ELR (cell line): ENCODE measurements at places on chromosomes 6 and 20.

- DNase-seq: no peak
Measured at GRCh38 chr6:53104916-53105315, 39.7 kb downstream of the FBXO9 start.

DNA sequence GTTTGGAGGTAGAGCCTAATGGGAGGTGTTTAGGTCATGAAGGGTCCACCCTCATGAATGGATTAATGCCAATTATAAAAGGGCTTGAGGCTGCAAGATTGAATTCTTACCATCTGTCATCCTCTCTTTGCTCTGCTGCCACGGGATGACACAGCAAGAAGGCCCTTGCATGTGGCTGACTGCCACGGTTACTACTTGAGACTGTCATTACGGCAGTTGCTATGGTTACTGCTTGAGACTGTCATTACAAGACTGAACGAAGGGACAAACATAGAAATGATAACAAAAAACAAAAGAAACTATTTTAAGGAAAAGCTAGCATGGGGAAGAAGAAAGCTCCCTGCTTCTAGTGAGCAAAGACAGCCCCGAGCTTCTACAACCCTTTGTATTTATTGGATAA lies 715.0 kb downstream of the TFAP2A start:
- no peak for DNase-seq

DNA sequence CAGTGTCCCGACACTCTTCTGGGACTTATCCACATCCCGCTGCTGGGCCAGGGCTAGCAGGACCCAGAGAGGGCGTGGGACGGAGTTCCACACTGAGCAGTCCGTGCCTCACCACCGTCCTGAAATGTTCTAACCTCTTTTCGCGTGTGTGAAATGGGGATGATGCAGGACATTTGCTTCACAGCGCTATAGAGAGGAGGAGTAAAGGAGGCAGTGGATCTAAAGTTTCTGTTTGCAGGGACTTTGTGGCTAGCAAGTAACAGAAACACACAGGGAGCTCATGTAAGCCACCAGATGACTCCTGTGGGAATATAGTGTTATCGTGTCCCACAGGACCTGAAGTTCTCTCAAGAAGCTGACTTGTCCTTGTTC lies 634 bp downstream of the ITPA start:
- peak; percentile 25 for DNase-seq

- no peak for DNase-seq
Measured at GRCh38 chr6:4872841-4873240, 96.6 kb downstream of the CDYL start.

- DNase-seq: no peak
Measured at GRCh38 chr20:1335961-1336698, 7.2 kb upstream of the SDCBP2 start.

DNA sequence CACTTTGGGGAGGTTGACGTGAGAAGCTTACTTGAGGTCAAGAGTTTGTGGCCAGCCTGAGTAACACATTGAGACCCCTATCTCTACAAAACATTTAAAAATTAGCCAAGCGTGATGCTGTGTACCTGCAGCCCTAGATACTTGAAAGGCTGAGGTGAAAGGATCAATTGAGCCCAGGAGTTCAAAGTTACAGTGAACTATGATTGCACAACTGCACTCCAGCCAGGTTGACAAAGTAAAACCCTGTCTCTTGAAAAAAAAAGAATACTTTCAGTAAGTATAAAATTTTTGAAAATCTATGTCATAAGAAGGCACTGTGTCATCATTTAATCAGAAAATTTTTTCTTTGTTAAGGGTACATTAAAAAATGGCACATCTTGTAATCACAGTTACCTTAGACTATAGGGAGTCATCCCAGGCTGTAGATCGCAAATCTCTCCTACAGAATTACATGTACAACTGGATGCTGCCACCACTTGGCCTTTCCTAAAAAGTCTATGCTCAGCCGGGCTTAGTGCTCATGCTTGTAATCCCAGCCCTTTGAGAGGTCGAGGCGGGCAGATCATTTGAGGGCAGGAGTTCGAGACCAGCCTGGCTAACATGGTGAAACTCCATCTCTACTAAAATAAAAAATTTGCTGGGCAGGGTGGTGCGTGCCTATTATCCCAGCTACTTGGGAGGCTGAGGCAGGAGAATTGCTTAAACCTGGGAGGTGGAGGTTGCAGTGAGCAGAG lies 17.0 kb upstream of the MRS2 start:
- DNase-seq: no peak

DNA sequence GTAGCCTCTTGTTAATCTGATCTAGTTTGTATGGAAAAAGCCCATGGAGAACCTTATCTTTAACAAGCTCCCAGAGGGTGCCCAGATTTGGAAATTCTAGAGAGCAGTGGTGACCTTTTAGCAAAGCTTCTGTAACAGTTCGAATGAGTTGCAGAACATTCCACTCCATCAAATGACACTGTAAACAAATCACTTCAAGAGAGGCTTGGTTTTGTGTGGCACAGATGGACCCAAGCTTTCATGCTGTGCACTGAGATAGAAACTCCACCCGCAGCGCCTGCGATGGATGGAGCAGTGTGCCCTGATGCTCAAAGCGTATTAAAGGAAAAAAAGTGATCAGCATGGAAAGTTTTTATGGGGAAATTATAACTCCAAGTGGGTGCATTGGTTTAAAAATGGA lies 55.1 kb upstream of the ISM1 start:
- no peak for DNase-seq

GRCh38 chr6:100924534-100925227 lies 43.6 kb upstream of the ASCC3 start:
- DNase-seq: no peak

DNA sequence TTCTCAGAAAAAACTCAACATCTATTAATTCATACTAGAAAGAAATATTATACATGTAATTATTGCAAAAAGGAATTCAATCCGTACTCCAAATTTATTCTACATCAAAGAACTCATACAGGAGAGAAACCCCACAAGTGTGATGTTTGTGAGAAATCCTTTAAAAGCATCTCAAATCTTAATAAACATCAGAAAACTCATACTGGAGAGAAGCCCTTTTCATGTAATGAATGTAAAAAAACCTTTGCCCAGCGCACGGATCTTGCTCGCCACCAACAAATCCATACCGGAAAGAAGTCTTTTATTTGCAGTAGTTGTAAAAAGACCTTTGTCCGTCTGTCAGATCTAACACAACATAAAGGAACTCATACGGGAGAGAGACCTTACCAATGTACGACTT lies 22.0 kb downstream of the ZNF334 start:
- DNase-seq: no peak

- DNase-seq: no peak
Measured at GRCh38 chr6:110185879-110186278, 5.7 kb downstream of the CDC40 start.

DNA sequence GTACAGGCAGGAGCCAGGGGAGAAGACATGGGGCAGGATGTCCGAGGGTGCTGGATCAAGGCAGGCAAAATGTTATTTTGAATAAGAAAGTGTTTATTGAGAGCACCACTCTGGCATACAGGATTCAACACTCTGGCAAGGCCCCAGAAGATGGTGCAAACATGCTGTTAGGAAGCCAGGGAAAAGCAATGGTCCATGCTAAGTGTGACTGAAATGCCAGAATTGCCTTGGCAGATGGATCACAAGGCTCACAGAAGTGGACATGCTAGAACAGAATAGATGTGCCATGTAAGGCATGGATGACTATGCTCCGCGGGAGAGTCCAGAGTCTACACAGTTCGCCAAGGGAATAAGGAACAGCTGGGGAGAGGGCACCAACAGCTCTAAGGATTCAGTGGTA lies 54.6 kb downstream of the QRSL1 start:
- DNase-seq: no peak

- DNase-seq: no peak
Measured at GRCh38 chr6:113755449-113756289, 101.5 kb upstream of the MARCKS start.

DNA sequence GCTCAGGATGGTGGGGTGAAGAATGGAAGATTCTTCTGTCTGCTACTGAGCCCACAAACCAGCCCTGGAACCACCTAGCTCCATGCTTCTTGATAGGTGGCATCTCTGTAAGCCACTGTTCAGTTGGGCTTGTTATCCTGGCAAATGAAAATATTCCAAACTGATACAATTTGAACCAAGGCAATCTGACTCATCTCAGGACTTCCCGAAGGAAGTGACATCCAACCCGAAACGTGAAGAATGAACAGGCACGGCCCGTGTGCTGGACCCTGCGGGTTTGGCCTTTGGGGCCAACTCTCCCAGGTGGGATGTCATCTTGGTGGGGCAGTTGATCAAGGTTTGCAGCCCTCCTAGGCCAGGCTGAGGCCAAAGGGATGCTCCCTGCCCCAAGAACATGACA lies 160.3 kb downstream of the PREX1 start:
- no peak for DNase-seq
